ENCODE measurements at places on chromosomes 1 and 21.

GRCh38 chr1:181314010-181314409 lies 169.3 kb upstream of the CACNA1E start:
- no peak for DNase-seq

DNA sequence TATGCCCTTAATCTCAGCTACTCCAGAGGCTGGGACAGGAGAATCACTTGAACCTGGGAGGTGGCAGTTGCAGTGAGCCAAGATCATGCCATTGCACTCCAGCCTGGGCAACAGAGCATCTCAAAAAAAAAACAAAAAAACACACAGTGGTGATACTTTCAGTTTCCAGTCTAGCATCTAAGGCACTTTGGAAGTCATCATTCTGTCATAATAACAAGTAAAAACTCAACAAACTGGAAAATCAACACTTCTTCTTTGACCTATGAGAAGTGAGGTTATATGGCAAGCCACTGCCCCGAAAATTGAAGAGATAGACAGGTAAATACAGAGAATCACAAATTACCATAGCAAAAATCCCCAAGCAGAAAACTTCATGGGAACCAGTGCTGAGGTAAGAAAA lies 51.9 kb downstream of the IL12RB2 start:
- DNase-seq = no peak

- no peak for DNase-seq
These were observed 161.5 kb downstream of the TOMM20 start for GRCh38 chr1:234967121-234967520.

DNA sequence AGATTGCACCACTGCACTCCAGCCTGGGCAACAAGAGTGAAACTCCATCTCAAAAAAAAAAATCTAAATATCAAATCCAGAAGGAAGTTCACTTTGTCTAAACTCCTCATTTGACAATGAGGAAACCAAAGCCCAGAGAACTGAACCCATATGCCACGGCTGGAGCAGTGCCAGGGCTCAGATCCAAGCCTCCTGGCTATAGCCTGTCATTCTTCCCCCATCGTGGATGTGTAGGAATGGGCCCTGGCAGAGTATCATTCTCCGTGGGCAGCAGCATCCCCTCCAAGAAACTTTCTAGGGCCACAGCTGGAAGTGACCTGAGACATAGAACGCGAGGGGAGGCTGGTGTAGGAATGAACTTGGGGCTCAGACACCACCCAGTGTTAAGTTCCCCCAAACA lies 47.2 kb downstream of the CAPN9 start:
- DNase-seq = no peak

DNA sequence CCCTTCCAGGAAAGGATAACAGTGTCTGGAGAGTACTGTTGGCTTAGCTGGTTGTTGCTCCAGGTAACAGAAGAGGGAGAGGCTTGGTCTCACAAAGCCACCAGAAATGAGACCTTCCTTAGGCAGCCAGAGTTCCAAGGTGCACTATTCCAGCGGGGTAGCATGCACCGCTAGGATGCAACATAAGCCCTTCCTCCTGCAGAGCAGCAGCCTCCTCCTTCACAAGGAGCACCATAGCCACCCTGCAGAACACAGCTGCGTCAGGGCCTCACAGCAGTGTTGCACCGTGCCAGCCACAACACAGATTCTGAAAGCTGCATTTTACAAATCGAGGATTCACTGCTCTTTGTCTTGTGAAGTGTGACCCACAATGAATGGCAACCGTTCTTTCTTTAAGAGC lies 142.0 kb downstream of the CLIC6 start:
- DNase-seq = no peak

DNA sequence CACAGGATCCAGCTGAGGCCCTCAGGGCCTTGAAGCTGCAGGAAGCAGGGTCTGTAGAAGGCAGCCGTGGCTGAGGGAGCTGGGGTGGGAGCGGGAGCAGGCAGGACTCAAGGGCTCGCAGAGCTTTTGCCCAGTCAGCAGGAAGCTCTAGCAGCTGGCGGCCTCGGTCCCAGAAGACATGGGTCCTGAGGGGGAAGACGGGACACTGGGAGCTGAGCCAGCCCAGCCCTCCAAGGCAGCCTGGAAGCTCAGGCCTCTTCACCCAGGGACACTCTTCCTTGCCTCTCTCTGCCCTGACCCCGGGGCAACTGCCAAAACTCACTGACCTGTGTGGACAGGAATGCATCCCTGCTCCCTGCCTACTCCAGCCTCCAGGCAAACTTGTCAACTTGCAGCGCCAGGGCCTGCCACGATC lies 8.9 kb downstream of the ADGRB2 start:
- DNase-seq = no peak

GRCh38 chr1:90675161-90675847 lies 41.8 kb downstream of the BARHL2 start:
- DNase-seq = no peak

- DNase-seq = no peak
These were observed 34.6 kb downstream of the TNR start for GRCh38 chr1:175708787-175709186.

DNA sequence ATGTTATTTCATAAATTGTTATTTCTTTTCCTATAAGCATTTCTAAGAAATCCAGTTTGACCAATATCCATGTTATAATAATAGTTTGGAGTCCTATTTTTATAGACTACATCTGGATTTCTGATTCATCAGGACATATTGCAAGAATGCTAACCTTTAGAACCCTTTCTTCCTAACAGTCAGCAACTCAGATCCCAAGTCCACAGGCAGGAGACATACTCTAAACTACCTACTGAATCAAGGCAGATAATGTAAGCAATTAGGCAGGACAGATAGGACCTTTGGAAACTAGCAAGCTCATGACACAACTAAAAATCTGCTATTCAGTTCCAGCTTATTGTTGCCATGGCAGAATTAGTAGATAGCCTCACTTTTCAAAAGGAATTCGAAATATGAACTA lies 104.1 kb downstream of the DENND1B start:
- no peak for DNase-seq

- DNase-seq = no peak
These were observed 8.8 kb upstream of the PLXNA2 start for GRCh38 chr1:208252836-208253576.

GRCh38 chr1:242524571-242525359 lies at the start of gene PLD5:
Gene PLD5, minus strand, starts transcription at chr1:242524697.
- no peak for DNase-seq

- DNase-seq = no peak
These were observed 98.3 kb upstream of the RUNX1 start for GRCh38 chr21:35147439-35147838.

- DNase-seq = no peak
These were observed 10.7 kb downstream of the PIGR start for GRCh38 chr1:206935491-206936067.

- DNase-seq = no peak
These were observed 20.7 kb upstream of the LRRC8D start for GRCh38 chr1:89800022-89800655.

DNA sequence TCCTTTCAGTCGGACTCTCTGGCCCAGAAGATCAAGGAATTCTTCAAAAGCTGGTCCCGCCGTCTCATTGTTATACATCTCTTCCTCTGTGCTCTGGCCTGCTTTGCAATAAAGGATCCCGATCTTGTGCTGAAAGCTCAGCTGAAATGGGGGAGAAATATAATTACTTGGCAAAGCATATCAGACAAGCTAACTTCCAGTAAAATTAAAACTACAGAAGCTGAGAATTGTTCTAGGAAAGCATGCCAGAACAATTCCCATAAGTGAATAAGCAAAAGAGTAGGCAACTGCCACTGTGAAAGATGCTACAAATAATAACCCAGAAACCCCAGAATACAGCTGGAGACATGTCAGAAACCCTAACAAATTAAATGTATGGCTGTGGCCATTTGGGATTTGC lies 146.1 kb downstream of the SIPA1L2 start:
- DNase-seq = no peak

GRCh38 chr1:185916861-185917260 lies 182.7 kb downstream of the HMCN1 start:
- DNase-seq = no peak

GRCh38 chr1:69288416-69288815 lies 279.3 kb upstream of the LRRC7 start:
- no peak for DNase-seq

DNA sequence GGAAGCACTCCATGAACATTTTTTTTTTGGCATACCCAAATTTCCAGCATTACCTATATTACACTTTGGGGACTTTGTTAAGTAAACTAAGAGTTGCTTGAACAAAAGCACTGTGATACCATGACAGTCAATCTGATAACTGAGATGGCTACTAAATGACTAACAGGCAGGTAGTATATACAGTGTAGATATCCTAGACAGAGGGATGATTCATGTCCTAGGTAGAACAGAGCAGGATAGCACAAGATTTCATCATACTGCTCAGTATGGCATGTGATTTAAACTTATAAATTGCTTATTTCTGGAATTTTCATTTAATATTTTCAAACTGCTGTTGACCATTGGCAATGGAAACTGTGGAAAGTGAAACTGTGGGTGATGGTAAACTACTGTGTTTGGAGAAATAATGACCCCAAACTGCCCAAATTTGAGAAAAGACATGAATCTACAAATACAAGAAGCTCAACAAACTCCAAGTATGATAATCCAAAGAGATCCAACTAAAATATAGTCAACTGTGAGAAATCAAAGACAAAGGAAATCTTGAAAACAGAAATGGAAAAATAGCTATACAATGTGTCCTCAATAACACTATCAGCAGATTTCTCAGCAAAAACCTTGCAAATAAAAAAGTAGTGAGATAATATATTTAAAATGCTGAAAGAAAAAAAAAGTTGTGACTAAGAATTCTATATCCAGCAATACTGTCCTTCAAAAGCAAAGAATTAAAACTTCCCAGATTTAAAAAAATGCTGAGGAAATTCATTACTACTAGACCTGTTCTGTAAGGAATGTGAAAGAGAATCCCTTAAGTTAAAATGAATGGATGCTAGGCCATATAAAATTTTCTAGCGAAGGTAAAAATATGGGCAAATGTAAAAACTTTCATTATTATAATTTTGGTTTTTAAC lies 410.4 kb downstream of the DUSP10 start:
- no peak for DNase-seq

- no peak for DNase-seq
These were observed 6.9 kb upstream of the PROX1 start for GRCh38 chr1:213980906-213981305.

DNA sequence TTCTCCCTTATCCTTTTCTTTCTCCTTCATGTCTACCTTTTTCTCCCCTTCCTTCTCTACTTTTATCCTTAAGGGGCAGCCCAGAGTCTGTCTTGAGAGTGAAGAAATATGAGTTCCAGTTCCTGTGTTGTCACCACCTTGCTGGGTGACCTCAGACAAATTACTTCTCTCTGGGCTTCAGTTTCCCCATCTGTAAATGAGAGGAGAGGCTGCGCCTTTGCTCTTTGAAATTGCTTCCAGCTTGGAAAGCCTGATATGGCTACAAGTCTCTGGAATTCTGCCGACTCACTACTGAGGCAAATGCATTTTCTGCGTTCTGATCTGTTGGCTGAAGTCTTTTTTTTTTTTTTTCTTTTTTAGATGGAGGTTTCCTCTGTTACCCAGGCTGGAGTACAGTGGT lies 119.2 kb downstream of the SYF2 start:
- no peak for DNase-seq

DNA sequence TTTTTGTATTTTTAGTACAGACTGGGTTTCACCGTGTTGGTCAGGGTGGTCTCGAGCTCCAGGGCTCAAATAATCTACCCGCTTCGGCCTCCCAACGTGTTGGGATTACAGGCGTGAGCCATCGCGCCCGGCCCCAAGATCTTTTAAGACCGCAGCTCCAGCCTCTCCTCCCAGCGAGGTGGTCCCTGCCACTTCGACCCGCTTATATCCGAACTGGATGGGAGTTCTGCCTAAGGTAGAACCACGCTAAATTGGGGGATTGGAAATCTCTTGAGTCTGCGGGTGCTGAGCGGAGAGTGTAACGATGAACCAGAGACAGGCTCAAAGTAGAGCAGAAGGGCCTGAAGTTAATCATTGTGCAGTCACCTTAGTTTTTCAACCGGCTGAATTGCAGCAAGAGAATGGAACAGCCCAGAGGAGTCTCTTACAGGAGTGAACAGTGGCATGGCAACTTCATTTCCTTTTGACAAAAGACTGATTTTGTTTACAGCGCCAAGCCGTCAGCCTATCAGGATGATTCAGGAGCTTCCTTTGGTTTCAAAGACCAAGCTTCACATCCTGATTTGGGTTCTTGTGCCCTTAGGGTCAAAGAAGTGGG lies 726 bp upstream of the CYB5R1 start:
- no peak for DNase-seq

DNA sequence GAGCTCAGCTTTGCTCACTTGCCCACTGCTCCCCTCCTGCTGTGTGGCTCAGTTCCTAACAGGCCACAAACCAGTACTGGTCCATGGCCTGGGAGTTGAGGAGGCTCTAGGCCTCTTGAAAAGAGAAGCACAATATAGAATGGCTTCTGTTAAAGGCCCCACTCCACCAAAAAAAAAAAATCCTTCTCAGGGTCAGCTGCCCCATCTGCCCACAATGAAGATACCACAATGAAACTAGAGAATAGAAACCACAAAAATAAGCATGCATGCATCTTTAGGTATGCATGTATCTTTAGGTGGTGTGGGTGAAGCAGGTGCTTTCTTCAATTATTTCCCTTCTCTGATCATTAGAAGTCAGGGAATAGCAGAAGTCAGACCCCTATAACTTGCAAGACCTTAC lies 620.4 kb upstream of the BEND5 start:
- no peak for DNase-seq

DNA sequence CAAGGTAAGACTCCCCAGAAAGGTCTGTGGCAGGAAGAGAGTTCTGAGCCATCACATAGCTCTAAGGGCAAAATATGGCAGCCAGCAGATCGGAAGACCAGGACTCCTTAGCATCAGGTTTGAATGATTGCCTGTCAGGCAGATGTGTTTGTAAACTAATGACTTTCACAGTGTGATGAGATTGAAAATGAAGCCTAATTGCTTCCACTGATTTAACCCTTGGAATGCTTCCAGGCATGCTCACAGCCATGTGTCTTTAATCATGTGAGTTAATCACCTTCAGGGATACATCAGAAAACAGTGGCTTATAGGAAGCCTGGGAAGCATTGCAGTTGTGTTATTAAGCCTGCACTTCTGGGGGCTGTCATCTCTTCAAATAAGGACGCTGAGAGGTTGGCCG lies 82.8 kb downstream of the LRRC53 start:
- DNase-seq = no peak

All from non-pigmented ciliary epithelial cell (primary cell).